NT2/D1 (cell line): ENCODE measurements at places on chromosomes 7 and 10.
A peak's percentile ranks its signal among the peaks of the same experiment; 100 is the strongest.

DNA sequence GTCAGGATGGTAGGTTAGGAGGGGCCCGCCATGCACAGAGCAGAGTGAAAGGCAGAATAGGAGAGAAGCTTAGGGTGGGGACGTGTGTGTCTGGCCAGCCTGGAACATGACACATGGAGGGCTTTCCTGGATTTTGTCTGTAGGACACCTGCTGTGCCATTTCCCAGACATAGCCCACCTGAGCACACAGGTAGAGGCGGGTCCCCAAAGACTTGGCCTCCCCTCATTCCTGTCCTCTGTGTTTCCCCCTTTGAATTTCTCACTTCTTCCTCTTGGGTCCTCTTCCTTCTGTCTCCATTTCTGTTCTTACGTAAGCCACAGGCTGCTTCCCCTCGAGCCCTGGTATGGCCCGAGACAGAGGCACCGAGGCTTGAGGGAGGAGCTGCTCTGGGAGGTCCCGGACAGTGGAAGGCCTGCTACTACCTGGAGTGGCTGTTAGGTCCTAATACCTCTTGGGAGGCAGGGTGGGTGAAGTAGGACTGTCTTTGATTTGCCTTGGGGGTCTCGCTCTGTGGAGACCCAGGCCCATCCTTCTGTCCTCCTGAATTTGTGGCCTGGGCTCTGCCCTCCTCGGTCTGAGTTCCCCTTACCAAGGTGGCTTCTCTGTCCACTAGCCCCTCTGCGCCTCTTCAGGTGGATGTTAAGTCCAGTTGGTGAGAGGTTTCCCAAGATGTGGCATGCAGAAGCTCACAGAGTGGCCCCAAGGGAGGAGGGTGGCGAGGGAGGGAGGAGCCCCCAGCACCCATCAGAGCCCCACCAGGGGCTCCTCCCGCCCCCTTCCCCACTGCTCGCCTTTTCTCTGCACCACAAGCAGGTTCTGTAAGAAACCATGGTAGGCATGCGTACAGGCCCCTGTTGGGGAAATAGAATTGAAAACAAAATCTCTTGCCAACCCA, 5.5 kb downstream of the ZNF775 start:
- no peak for DNase-seq

DNA sequence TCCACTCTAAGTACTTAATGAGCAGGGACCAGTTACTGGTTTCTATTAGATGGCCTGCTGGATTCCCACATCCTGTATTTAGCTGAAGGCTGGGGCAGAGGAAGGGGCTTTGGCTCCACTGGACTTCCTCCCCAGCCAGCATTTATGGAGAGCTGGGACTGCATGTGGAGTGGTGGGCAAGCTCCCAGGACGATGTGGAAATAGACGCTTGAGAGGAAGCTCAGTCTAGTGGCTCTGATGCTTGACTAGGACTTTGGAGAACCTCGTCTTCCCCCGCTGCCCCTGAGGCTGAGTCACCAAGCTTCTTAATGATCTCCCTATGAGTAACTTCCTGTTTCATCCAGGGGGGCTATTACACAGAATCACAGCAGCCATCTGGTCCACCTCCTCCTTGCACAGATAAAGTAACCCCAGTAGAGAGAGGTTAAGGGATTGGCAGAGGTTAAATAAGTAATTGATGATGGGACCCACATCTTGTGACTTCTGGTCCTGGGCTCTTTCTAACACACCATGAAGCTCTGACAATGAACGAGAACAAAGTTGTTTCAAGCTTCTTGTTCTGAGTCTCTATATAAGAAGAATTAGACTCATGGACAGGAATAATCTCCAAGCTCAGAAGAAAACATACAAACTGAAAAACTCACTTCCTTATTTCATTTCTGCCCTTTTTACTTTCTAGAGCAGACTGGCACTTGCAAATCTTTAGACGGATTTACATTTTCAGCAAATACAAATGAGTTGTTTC, 126.2 kb downstream of the PRPF18 start:
- no peak for DNase-seq

DNA sequence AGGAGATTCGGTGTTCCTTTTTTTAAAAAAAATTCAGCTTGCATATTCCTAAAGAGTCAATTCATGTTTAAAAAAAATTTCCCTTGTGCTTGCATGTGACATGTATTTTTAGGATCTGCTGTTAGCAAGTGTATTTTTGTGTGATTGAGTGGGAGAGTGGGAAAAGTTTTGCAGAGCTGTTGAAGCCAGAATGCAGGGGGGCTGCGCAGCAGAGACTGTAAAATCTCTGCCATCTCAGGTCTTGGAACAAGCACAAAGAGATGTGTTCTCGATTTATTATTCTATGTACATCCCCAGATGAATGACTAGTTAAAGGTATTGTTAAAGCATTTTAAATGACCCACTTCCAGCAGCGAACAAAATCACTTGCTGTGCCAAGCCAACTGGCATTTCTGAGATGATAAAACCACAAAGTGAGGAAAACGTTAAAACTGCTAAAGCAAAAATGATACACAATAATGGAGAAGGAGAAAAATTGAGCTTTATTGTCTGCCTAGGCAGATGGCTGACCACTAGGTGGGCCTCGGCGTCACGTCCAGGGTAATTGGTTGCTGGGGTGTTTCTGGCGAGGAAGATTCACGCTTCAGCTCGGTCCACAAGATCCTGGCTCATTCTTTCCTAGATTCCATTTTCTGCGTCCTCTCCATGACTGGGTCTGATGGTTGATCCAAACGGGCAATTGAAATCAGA, 67.0 kb upstream of the ATRNL1 start:
- DNase-seq = no peak

DNA sequence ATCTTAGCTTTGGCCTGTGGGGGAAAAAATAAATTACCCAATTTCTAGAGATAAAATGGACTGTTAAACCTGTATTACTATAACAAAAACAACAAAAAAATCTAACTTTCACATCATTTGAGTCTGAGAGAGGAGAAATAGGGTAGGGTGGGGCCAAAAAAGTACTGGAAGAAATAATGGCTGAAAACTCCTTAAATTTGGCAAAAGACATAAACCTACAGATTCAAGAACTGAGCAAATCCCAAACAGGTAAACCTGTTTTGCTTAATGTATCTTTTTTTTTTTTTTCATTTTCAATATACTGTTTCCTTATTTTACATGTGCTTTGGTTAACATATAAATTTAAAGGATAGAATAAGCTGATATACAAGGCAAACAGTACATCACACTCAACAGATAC, 27.1 kb downstream of the SYPL1 start:
- no peak for DNase-seq

- DNase-seq = no peak
Measured at GRCh38 chr7:16811551-16811950, 6.8 kb upstream of the AGR2 start.

DNA sequence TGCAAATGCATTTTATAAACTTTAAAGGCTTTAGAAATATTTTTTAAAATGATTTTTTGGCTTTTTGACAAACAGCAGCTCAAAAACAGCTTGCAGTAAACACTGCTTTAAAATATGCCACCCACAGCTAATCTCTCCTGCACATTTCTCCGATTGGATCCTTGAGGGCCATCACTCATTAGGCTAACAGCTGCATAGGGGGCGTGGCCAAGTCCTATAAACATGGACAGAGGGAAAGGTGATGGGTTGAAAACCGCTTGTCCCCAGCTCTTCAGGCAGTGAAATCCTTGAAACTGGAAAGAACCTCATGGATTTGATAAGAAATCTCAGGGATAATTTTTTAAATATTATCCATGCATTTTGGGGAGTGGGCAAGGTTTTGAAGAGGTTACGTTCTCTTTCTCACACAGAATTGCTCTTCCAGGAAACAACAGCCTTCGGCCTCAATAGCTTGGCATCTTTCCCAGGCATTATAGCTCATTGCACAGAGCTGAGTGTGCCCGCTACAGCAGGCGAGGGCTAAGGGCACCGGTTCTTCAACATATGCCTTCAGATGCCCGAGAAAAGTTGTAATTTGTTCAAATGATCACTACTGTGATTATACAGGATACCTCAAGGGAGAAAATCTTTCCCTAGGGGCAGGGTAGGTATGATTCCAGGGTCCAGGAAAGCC, 1.7 kb downstream of the PLEKHS1 start:
- no peak for DNase-seq

- no peak for DNase-seq
Measured at GRCh38 chr7:25256333-25256819, 28.1 kb upstream of the NPVF start.

DNA sequence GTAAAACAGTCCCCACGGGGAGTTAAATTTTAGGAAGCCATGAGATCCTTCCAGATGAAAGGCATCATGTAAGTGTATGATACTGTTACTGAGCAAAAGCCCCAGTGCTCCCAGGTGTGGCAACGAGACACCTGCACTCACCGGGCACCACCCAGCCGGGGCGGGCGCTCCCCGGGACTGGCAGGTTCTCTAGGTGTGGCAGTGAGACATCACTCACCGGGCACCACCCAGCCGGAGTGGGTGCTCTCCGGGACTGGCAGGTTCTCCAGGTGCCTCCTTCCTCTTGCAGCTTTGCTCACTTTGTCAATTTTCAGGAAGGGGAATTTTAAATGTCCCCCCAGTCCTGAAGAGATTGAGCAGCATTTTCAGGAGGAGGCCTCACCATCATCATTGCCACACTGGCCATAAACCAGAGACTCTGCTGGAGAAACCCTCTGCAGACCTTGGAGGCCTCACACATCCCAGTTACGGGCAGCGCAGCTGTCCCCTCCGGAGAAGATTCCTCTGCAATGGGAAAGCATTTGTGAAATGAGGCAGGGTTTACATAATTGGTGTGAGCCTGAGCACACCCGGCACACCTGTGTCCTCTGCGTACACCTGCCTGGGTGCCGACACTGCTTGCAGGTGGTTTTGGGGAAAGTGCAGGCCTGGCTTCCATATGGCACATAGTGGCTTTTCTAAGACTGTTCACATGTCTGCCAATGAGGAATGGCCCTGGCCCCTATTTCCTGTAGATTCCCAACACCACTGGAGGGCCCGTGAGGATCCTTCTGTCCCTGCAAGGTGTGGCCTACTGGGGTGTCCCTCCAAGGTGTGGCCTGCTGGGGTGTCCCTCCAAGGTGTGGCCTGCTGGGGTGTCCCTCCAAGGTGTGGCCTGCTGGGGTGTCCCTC, 191.4 kb downstream of the EBF3 start:
- no peak for DNase-seq

GRCh38 chr7:142871260-142872105, 14.1 kb downstream of the TRPV6 start:
- no peak for DNase-seq

- DNase-seq = no peak
Measured at GRCh38 chr10:16490511-16490910, 31.2 kb downstream of the C1QL3 start.

DNA sequence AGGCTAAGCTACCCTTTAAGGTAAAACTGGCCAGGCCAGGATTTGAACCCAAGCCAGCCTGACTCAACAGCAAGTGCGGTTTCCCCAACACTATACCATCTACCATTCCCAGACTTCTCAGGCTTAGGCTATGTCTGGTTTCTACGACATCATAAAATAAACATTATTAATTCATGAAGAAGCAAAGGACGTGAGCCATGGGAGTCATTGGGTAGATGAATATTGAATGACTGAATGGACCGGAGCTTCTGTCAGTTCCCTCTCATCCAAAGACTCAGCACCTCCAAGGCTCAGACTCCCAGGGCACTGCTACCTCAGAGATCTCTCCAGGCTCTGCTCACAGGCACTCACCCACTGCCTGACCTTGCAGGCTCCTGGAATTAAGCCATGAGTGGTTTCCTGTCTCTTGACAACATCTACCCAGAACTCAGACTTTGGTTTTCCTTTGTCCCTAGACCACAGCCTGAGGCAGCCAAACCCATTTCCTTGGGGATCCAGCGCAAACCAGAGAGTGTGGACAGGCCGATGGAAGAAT, 64.6 kb upstream of the STEAP1B start:
- DNase-seq = no peak

DNA sequence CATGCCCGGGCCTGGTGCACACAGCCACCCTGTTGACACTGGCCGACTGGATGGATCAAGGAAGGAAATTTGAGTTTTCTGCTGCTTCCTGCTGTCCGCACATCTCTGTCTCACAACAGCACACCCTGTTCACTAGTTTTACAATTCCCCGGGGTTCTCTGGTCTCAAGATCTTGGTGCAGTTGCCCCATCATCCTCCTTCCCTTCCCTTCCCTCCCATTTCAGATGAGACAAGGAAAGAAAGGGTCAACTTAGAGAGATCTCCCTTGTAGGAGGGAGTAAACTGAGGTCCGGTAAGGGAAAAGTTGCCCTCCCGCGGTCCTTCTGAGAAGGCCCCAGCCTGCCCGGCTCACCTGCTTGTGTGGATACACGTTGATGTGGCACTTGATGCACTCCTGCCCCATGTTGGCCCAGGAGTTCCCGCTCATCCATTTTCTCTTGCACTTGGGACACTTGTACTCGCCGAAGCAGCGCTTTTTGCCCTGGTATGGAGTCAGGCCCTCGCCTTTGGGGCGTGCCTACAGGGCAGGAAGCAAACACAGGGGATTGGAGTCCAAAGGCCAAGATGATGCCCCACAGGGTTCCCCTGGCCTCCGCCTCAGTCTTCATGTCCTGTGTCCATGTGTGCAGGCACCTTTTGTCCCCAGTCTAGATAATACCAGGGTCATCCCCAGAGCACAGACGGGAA, 46.8 kb downstream of the PPIF start:
- DNase-seq = no peak

DNA sequence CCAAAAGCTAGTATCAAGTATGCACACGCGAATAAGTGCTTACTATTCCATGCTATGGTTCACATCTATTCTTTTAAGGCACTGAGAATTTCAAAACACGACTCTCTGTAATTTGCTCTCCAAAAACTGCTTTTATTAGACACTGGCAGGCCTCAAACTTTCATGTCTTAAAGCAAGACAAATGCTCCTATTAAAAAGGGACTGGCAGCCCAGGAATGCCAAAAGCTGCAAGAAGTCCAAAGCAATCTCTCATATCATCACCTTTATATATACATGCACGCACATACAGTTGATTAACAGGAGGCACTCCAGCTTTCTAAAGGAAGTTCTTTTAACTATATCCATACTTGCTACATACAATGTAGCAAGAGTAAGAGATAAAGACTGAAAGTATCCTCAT, 34.8 kb downstream of the UBE2H start:
- no peak for DNase-seq

- peak; percentile 54 for DNase-seq
Measured at GRCh38 chr7:108211382-108212201, 81.4 kb upstream of the LAMB4 start.

- no peak for DNase-seq
Measured at GRCh38 chr10:11242443-11243387, 225.0 kb downstream of the CELF2 start.

DNA sequence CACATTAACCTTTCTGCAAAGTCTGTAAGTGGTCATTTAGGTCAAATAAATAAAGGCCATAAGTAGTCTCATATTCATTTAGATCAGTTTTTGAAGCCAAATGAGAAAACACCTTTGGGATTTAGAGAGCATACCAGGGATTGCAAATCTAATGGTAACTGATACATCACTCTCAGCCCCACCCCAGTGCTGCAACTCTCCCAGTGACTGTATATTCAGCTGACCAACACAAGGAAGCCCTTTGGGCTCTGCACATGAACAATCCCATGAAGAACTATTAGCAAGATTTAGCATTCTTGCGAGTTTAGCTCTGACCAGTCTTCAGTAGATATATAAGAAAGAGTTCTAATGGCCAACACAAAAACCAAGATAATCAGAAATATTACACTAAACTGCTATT, 252.3 kb downstream of the CSTF2T start:
- DNase-seq = no peak

- DNase-seq = no peak
Measured at GRCh38 chr10:112143420-112143819, 40.1 kb downstream of the GPAM start.
